Activated gamma-delta T cell (primary cell): ENCODE measurements at places on chromosomes 7 and 10.

DNA sequence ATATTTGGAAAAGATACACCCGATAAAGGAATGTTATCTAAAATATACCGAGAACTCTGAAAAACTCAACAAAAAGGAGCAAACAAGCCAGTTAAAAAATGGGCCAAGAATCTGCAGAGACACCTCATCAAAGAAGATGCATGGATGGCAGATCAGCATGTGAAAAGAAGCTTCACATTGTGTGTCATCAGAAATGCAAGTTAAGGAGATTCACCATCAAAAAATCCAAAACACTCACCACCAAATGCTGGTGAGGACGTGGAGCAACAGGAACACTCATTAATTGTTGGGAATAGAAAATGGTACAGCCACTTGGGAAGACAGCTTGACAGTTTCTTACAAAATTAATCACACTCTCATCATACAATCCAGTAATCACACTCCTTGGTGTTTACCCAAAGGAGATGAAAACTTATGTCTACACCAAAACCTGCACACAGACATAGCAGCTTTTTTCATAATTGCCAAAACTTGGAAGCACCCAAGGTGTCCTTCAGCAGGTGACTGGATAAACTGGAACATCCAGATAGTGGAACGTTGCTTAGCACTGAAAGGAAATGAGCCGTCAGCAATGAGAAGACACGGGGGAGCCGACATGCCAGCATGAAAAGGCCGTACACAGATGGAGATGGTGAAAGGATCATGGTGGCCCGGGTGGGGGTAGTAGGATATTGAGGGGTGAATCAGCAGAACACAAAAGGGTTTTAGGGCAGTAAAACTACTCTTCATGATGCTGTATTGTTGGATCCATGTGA is 27.9 kb upstream of the PWWP2B start:
- no peak for DNase-seq

GRCh38 chr10:67477868-67478267 is 218.1 kb downstream of the CTNNA3 start:
- no peak for DNase-seq

GRCh38 chr10:91462423-91462822 is 52.3 kb downstream of the HECTD2 start:
- DNase-seq, result no peak

DNA sequence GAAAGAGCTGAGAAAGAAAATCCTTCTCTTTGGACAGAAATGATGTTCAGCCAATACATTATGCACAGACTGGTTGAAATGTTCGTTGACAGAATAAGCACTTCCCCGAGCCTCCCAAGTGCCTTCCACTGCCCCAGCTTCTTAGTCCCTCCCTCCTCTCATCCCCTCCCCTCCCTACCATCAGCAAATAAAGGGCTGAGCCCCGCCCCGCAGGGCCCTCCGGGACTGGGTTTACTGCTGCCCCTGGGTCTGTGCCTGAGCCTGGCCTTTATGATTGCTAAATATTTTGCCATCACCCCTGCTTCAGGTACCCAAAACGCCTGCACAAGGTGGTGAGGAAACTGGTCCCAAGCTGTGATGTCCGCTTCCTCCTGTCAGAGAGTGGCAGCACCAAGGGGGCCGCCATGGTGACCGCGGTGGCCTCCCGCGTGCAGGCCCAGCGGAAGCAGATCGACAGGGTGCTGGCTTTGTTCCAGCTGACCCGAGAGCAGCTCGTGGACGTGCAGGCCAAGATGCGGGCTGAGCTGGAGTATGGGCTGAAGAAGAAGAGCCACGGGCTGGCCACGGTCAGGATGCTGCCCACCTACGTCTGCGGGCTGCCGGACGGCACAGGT is 28.1 kb downstream of the HKDC1 start:
- DNase-seq, result no peak

DNA sequence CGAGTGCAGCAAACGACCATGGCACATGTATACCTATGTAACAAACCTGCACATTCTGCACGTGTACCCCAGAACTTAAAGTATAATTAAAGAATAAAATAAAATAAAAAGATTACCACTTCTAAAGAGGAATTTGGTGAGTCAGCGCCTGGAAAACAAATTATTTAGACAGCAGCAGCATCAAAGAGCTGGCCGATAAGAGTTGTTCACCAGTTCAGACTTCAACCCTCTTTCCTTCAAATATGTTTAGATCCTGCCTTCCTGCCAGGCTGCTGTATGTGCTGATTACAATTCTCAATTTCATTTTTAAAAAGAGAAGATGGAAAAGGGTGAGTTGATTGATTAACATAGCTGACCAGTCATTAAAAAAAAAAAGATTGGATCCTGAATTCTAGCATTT is 672.0 kb upstream of the NRP1 start:
- no peak for DNase-seq

- DNase-seq, result no peak
Observed at GRCh38 chr10:119933179-119933578, 40.6 kb downstream of the SEC23IP start.

DNA sequence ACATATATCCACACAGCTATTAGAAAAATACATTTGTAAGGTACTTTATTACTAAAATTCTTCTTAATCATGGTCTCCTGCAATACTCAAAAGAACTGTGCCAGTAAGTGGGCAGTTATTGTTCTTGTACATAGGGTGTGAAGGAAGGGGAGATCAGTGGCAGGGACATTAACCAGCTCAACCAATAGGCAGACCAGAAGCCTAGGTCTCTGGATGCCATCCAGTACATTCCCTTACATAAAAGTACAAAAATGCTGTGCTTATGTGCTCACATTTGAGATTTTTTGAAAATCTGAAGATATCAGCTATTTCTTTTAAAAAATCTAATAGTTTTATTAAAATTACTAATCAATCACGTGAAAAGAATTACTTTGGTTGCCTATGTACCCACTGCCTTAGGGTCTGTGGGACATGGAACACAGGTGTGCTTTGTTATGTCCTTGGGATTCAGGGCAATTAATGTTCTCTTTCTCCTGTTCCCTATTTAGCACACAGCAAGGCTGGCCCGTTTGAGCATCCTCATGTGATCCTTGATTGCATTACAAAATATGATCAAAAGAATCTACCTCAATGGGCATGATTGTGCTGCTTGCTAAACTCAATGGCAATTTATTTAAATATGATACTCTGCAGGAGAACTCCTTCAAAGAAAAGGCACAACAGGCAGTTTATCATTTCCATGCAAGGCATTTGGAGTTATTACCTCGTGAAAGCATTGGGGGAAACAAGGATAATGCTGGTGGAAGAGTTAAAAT is 22.7 kb downstream of the TWIST1 start:
- no peak for DNase-seq

DNA sequence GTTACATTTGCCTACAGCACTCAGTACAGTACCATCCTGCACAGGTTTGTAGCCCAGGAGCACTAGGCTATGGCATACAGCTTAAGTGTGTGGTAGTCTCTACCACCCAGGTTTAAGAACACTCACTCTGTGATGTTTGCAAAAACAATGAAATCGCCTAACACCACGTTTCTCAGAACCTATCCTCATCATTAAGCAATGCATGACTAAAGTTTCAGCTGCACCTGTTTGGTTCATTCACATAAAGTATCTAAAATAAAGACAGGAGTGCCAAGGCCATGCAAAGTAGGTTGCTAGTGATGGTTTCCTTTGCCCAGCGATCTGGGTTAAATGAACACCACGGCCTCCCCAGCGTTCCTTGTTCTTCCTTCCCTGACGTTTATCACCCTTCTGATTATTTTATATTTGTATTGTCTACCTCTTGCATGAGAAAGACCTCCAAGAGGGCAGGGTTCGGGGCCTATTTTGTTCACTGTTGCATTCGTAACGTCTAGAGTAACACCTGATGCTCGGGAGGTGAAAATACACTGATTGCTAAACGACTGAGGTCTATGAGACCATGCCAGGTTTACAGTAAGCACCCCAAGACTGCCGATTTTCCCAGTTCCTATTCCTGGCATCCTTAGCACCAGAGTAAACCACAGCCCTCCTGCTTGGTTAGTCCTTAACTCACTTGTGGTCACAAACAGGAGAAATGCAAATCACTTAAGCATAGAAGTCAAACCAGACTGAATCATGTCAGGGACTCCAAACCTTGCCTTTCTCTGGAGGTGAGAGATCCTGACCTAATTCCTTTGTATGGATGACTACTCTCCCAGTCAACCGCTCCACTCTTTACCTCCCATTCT is 204.1 kb upstream of the NFE2L3 start:
- no peak for DNase-seq
